Kidney (tissue), 22 donors: ENCODE measurements at places on chromosomes 12 and 14.

- H3K4me3 ChIP-seq = no peak overlapping the region
- no peak for DNase-seq
- no peak overlapping the region for H3K27ac ChIP-seq
- no peaks in the 10 kb centered on the region for H3K36me3 ChIP-seq
- H3K4me1 ChIP-seq = peaks cover 5% of the 10 kb centered on the region
Observed at GRCh38 chr14:102822311-102822863, 45.1 kb downstream of the TRAF3 start.

DNA sequence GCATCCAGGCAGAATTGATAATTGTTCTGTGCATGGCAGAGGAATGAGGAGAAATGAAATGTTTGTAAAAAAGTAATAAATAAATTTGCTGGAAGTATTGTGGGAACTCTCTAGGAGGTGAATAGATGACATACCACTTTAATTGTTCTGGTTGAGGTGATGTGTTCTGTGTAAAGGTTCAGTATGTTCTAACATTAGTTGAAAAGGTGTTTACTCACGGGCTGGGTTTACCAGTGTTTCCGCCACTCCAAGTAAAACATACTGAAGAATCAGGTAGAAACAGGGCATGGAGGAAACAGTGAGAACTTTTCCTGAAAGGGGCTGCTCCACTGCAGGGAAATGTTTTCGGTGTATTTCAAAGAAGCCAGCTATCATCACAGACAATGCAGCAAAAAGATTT, 53.3 kb downstream of the SLC15A5 start:
- no peaks in the 10 kb centered on the region for H3K4me1 ChIP-seq
- H3K27me3 ChIP-seq = no peaks in the 10 kb centered on the region
- H3K36me3 ChIP-seq = no peaks in the 10 kb centered on the region
- H3K4me3 ChIP-seq = no peak overlapping the region
- H3K27ac ChIP-seq = no peak overlapping the region

GRCh38 chr14:103828315-103828967, 18.9 kb downstream of the PPP1R13B start:
- H3K36me3 ChIP-seq = no peaks in the 10 kb centered on the region
- H3K4me3 ChIP-seq = no peak overlapping the region
- H3K4me1 ChIP-seq = peaks cover 7% of the 10 kb centered on the region
- no peaks in the 10 kb centered on the region for H3K27me3 ChIP-seq

- H3K36me3 ChIP-seq = no peaks in the 10 kb centered on the region
- DNase-seq = no peak
- H3K4me3 ChIP-seq = no peak overlapping the region
- no peak overlapping the region for H3K27ac ChIP-seq
- H3K27me3 ChIP-seq = no peaks in the 10 kb centered on the region
- no peaks in the 10 kb centered on the region for H3K4me1 ChIP-seq
Observed at GRCh38 chr12:130308393-130308792, 29.3 kb upstream of the PIWIL1 start.

DNA sequence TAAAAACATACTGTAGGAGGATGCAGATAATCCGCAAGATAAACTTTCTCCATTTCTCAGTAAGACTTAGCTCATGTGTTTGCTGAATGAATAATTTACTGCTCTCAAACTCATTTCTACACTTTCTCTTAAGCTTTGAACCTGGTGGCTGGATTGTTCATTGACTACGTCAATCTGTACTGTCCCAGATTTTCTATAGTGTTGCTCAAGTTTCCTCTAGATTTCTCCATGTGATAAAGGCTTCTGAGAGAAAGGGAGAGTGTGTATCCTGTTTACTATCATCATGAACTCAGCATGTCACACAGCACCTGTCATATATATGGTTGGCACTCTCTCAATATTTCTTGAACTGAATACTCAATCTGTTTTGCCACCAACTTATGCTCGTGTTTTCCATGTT, 518.0 kb upstream of the TBX3 start:
- H3K4me1 ChIP-seq = no peaks in the 10 kb centered on the region
- no peaks in the 10 kb centered on the region for H3K27me3 ChIP-seq
- H3K27ac ChIP-seq = no peak overlapping the region
- no peak overlapping the region for H3K4me3 ChIP-seq
- no peaks in the 10 kb centered on the region for H3K36me3 ChIP-seq
- no peak for DNase-seq

- DNase-seq = no peak
- no peaks in the 10 kb centered on the region for H3K27me3 ChIP-seq
- H3K27ac ChIP-seq = no peak overlapping the region
- H3K4me1 ChIP-seq = no peaks in the 10 kb centered on the region
- H3K36me3 ChIP-seq = no peaks in the 10 kb centered on the region
Observed at GRCh38 chr14:65991104-65991503, 495.1 kb upstream of the CCDC196 start.
